ENCODE measurements at places on chromosomes 5 and 9.

DNA sequence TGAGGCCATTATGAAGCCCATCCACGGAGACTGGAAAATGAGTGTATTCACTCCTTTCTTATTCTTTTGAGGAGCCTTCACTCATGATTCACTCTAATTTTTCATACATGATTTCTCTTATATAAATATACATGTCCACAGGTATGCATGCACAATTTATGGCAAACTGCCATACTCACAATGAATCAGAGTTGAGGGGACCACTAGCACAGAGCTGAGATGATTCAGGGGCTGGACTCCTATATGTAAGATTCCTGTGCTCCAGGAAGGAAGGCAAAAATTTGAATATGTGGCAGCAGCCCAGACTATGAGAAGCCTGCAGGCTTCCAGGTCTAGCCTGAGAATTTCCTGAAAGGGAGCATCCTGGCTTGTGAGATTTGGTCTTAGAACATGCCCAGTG lies 484.6 kb downstream of the PRELID2 start:
- DNase-seq: peak; percentile 19

GRCh38 chr5:154268073-154268472 lies 77.5 kb downstream of the GALNT10 start:
- DNase-seq: no peak

GRCh38 chr9:26904070-26904469 lies 11.5 kb upstream of the CAAP1 start:
- no peak for DNase-seq

DNA sequence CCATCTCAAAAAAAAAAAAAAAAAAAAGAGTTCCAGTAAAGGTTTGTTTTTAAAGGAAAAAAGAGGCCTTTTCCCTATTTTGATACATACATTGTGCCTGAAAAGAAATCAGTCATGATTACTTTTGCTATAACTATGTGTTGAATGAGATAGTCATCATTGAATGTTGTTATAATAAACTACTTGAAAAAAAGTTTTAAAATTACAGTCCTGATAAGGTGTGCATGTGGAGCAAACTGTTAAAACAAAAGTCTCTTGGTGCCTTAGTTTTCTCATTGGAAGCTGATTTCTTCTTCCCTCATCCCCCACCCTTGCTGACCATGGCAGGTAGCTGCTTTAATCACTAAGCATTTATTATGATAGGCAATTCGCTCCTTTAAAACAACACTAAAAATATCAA lies 172.3 kb upstream of the TBCA start:
- no peak for DNase-seq

DNA sequence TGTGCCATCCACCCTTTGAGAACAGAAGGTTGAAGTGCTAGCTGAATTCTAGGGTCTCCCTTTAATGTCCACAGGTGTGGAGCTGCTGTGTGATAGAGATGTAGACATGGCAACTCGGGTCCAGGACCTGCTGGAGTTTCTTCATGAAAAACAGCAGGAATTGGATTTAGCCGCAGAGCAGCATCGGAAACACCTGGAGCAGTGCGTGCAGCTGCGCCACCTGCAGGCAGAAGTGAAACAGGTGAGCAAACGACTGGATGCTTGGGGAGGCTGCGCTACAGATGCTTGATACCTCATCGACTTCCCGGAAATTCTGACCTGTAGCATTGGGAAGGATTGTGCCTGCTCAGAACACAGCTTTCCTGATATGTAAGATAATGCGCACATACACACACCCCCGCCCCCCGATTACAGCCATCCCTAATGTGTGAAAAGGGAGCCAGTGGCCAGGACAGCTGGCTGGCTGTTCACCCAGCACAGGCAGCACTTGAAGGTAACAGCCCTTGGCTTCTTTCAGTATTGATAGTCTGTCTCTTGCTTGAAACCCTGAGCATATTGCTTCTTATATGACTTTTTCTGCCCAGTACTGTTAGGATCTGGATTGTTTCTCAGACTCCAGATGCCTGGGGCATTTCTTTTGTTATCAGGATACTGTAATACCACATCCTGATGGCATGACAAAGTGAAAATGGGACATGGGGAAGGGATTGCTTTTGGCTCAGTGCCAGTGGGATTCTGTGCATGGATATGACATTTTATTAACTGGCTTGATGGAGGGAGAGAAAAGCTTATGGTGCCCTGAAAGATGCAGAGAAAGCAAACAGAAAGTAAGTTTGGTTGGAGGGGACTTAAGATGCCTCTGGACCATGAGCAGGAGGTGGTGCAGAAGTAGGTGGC lies 216.8 kb upstream of the OTULINL start:
- peak; percentile 25 for DNase-seq

DNA sequence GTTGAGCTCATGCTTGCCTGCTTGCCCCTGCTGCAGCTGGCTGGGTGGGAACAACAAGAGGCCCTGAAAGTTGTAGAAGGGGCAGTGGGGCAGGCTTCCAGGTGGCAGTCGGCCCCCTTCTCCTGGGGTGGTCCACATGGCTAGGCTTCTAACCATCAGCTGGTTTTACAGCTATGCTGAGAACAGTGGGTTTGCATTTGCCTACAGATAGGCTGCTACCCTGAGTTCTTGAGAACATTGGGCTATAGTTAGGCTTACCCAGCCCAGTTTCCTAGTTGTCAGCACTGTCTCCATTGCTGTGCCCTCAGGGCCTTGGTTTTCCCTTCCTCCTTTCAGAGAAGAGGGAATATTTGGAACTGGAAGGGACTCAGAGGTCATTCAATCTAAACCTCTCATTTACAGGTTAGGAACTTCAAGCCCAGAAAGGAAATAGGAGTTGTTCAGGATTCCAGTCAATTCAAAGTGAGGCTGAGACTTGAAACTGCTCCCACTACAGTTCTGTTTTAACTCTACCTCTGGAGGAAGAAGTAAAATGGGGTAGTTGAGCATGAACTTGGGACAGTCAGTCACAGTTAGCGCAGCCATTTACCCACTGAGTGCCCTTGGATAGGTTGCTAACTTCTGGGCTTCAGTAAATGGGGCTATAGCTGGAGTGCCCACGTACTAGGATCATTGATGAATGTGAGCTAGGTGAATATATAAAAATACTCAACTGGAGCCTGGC lies 11.5 kb downstream of the LARP1 start:
- DNase-seq: no peak

GRCh38 chr9:40927260-40927631 lies 201.2 kb downstream of the FOXD4L6 start:
- no peak for DNase-seq

DNA sequence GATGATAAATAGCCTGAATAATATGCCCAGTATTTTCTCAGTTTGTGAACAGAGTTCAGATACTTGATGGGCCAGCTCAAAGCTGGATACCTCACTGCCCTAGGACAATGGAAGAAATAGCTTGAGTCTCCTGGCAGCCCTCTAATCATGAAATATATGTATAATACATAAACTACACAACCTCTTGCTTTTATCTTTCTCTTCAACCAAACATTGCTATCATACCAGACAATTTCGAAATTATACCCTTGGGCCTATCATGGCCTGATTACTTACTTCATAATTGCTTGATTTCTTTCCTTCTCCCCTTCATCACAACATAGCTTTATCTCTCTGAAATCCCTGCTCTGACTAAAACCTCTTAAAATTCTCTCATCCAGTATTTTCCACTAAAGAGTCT lies 1144.9 kb upstream of the C9orf72 start:
- DNase-seq: no peak

GRCh38 chr5:115098041-115098702 lies 71.5 kb downstream of the TRIM36 start:
- DNase-seq: peak; percentile 78

DNA sequence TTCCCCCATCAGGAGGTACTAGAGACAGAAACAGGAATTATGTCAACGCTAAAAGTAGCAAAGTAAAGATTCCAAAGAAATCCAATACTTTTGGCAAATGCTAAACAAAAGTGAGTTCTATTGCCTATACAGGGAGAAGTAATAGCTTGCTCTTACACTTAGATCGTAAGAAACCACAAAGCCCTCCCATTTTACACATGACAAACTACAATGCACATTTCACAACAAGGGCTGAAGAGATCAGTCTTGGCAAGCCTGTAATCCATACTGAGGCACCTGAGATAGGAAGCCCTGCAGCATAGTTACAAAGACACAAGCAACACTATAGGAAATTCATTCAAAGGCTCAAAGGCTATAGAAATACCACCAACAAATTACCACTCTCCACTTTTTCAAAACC lies 7.7 kb downstream of the HNRNPK start:
- DNase-seq: no peak

- DNase-seq: peak; percentile 79
Observed at GRCh38 chr5:81787474-81788242, 36.8 kb upstream of the SSBP2 start.
